ENCODE measurements at places on chromosomes 7 and 10.
A peak's percentile ranks its signal among the peaks of the same experiment; 100 is the strongest.

DNA sequence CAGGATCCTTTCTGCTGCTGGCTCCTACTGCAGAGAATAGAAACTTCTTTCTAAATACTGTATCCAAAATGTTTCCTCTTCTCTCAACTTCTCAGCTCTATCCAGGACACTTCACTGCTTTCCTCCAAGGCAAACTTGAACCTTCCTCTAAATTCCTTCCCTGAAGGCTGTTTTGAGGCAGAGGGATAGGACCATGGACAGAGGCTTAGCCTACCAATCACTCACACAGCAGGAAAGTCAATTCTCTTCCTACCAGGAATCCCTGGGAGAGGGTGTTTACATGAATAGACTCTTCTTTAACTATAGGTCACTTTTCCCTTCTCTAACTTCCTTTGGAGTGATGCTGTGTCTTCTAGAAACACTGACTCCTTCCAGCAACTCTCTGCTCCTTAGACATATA is 115.6 kb upstream of the MKLN1 start:
- no peak for DNase-seq

- DNase-seq: peak; percentile 67
Observed at GRCh38 chr10:34637418-34637911, 177.6 kb downstream of the PARD3 start.

- DNase-seq: no peak
Observed at GRCh38 chr7:31002256-31002655, 38.5 kb downstream of the GHRHR start.

DNA sequence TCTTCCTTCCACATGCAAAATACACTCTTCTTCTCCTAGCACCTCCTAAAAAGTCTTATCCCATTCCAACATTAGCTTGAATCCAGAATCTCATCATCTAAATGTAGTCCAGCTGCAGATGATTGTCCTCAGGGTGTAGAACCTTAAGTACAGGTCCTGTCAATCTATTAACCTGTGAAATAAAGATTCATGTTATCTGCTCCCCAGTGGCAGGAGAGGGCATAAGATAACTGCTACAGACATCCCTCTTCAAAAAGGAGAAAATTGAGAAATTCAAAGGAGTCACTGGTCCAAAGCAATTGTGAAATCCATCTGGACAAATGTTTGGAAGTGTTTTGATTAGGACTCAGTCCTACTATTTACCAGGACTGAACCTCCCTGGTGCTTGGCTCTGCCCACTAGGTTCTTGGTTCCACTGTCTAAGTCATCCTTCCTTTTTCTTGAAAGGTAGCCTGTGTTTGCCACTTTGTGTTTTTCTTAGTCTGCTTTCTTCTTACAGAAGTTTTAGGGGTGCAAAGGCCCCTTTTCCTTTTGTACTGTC is 96.2 kb downstream of the ADD3 start:
- no peak for DNase-seq

DNA sequence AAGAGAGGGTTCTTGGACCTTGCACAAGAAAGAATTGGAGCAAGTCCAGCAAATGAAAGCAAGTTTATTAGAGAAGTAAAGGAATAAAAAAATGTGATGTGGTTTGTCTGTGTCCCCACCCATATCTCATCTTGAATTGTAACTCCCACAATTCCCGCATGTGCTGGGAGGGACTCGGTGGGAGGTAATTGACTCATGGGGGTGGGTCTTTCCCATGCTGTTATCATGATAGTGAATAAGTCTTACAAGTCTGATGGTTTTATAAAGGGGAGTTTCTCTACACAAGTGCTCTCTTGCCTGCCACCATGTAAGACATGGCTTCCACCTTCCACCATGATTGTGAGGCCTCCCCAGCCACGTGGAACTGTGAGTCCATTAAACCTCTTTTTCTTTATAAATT is 39.2 kb upstream of the FZD9 start:
- no peak for DNase-seq

DNA sequence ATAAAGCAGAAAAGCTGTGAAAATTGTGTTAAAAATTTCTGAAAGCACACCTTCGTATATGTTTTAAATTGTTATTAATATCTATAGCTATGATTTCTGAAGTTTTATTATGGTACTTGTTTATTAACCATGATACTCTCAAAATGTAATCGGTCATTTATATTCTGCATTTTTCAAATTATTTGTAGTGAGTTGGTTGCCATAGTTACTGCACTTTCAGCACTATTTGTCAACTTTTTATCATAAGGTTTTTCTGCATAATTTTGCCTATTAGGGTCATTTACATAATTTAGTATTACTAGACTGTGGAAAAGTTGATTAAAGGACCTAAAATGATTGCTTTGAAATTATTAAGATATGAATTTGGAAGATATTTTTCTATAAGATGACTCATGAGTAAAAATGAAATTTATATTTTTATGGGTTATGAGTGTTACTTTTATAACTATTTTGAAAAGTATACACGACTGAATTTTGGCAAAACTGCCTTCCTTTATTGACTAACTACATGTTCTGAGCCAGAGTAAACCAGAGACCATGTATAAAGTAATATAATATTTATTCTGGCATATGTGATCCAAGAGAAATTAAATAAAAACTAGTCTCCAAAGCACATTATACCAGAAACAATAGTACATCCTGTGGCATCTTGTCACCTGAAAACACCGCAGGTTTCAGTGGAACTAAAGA is 7.9 kb upstream of the AGR2 start:
- DNase-seq: no peak

GRCh38 chr7:140734096-140734495 is 37.6 kb downstream of the NDUFB2 start:
- DNase-seq: no peak

GRCh38 chr7:34225193-34225592 is 319.9 kb downstream of the BMPER start:
- DNase-seq: no peak

GRCh38 chr7:97138830-97139229 is 21.3 kb downstream of the SDHAF3 start:
- DNase-seq: no peak

GRCh38 chr7:125326666-125327255 is 397.1 kb upstream of the POT1 start:
- DNase-seq: no peak

DNA sequence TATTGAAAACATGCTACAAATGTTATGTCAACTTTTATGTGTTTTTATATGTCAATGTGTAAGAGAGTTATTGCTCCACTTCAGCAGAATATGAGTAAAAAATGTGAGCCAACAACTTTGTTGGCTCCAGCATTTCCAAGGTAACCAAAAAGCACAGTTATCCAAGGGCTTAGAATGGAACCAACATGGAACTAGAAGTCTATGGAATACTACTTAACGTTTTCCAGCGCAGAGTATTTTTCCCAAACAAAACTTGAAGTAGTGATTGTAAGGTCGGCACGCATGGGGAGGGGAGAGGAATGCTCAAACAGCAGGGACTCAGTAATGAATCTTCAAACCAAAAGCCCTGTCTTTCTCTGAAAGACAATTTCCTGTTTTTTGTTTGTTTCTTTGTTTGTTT is 45.0 kb upstream of the TSPAN13 start:
- DNase-seq: no peak

GRCh38 chr7:70539617-70540016 is 592.3 kb upstream of the GALNT17 start:
- DNase-seq: no peak

DNA sequence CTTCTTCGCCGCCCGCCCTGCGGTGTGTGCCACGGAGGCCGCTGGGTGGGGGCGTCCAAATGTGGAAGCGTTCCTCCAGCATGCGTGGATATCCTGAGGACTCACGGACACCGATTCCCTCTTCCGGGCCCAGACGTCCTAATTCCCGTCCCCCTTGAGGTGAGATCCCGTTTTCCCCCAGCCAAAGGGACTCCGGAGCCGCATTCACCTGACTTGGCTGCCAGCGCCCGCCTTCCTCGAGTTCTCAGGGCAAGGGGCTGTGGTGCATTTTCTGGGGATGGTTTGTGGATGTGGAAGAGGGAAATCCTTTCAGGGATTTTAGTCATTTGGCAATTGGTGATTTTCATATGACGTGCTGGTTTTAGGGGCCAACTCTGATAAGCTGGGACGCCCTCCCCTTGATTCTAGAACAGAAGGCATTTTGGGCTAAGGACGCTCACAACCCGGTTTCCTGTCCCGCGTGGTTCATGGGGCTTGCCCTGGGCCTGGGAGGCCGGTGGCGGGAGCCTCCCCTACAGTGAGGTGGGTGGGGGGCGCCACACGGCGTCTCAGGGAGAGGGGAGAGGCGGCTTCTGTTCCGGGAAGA is 165.4 kb downstream of the ACTR3B start:
- no peak for DNase-seq

- DNase-seq: peak; percentile 50
Observed at GRCh38 chr10:14487488-14487883, 156.8 kb upstream of the FRMD4A start.

DNA sequence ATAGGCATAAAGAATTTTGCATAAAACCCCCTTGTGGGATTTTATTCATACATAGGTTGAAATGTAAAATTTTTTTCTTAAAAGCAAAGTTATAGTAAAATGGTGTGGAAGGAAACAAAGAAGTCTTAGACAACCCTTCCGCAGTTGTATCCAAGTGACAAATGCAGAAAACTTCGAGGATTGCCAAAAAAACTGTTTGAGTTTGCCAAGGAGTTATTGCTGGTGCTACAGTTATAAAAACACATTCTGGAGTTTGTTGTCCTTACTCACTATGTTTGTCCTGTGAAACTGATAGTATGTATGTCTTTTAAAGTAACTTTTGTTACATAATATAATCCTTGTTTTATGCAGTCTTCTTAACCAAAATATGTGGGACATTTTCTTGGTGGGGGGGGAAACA is 120.3 kb downstream of the FOXP2 start:
- DNase-seq: no peak

GRCh38 chr7:90834771-90835170 is 238.7 kb downstream of the CDK14 start:
- DNase-seq: no peak

DNA sequence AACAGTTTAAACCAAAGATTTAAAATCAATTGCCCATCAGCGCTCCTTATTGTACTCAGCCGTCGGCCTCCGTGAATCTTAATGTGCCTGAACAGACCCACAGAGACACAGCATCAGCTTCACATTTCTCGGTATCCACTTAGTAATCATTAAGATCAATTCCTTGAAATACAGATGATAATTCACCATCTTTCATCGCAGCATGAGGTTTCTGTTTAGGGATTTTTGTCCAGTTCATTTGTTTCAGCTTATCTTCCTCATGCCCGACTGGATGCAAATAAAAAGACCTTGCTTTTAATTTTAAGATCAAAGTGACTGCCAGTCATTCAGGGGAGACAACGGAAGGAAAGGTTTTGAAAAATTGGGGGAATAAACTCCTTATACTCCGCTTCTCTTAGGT is 207.8 kb downstream of the WDR37 start:
- DNase-seq: no peak

DNA sequence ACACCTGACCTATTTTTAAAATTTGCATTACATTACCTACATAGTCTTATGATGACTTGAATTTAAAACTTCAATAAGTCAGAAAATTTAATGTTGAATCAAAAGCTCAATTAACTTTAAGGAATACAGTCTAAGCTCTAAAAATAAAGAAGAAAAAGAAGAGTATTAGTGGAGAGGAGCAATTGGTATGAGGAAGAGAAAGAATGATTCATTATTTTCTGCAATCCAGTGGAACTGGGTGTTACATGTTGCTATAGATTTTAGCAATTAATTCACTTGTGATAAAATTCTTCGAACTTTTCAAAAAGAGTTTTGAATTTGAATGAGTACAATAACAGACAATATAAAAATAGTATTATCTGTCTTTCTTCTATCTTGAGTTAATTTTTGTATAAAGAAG is 158.9 kb upstream of the POT1 start:
- no peak for DNase-seq
